ENCODE measurements at places on chromosomes 2 and 18.

DNA sequence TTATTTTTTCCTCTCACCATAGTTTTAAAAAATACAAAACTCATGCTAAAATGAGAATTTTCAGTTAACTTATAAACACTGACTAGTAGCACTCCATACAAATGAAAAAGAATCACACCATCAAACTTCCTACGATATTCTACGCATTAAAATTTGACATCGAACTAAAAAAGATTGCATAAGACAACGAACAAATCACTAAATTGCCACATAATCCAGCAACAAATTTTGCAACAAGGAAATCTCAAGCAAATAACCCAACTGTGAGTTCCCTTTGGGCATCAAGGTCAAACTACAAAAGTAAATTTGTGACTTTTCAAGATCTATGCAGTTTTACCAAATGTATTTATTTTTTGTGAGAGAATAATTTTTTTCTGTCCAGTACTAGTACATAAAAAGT is 1.5 kb downstream of the MAP3K2 start:
- DNase-seq = no peak

GRCh38 chr2:26043862-26044696 is 10.2 kb downstream of the RAB10 start:
- no peak for DNase-seq

- no peak for DNase-seq
These were observed 225.0 kb upstream of the DOK6 start for GRCh38 chr18:69175681-69176080.

GRCh38 chr2:9230881-9231280 is 24.3 kb downstream of the ASAP2 start:
- DNase-seq = no peak

DNA sequence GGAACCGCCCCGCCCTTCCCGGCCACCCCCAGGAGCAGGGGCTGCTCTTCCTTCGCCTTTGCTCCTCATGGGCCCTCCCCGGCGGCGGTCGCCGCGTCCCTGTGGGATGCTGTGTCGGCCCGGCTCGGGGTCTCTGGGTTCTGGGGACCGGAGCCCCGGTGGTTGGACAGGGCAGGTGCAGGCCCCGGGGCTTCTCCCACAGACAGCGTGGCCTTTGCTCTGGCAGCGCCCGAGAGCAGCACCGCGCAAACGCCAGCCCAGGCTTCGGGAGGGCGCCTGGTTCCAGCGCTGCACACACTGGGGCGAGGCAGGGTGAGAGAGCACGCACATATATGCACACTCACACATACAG is 9.0 kb upstream of the KCNG2 start:
- DNase-seq = no peak

- no peak for DNase-seq
These were observed 73.0 kb upstream of the NOSTRIN start for GRCh38 chr2:168729455-168729854.

- no peak for DNase-seq
These were observed 165.9 kb upstream of the CREB1 start for GRCh38 chr2:207363761-207364290.

- DNase-seq = no peak
These were observed 934 bp downstream of the ZNF804A start for GRCh38 chr2:184599054-184599871.

GRCh38 chr2:31322371-31322770 is 88.4 kb downstream of the EHD3 start:
- no peak for DNase-seq

DNA sequence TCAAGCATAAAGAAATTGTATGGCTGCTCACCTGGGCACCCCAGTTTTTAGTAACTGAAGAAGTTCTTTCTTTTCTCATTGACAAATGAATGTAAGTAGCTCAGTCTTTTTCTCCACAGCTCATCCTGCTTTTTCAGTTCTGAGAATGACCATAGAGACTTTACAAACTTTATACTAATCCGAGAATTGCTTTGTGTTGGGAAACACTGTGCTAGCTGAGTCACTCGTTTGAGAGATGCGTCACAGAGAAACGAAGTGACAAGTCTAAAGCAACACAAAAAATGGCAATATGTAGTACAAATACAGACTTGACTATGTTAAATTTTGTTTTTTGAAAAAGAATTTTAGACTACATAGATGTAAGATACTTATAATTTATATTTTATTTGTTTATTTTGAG is 9.0 kb downstream of the LRRTM4 start:
- no peak for DNase-seq

GRCh38 chr2:209441541-209441940 is 17.7 kb downstream of the MAP2 start:
- DNase-seq = no peak

DNA sequence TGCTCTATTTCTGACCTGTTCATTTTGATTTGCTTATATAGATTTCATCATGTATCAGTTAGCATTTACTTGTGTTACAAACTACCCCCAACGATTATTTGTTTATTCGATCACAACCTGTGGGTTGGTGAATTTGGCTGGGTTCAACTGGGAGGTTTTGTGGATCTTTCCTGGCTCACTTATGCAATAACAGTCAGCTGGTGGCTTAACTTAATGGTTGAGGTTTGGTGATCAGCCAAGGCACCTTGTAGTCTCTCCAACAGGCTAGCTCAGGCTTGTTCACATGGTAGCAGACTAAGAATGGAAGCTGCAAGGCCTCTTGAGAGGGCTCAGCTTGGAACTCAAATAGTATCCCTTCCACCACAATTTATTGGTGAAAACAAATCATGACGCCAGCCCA is 5.4 kb upstream of the PUM2 start:
- no peak for DNase-seq

DNA sequence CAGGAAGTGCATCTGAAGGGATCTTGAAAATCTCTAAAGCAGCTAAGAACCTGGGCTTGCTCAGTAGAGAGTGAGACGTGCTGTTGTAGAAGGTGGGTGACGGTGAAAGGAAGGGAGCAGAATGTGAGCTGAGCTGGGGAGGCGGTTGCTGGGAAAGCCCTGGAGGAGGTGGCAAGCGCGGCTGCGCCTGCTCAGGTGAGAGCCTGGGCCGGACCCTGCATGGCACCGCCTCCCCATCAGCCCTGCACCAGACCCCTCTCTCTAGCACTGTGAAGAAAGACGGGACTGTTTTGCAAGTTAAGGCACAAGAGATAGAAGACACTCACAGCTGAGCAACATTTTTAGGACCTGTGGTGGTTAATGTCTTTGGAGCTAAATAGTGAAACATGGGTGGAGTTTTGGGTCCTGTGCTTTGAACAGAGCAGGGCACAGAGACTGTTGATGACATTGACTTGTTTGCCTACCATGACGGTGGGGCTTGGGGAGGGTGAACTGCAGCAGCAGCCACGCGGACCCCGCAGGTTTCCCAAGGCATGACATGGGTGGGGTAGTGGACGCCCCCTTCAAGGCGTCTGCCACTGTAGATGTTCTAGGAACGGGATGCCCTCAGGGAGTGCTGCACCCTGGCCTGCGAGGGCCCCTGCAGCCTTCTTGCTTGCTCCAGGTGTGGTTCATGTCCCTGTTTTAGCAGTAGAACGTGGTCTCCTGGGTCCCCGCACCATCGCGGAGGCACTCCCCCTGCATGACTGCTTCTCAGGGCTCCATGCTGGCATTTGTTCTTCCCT is 245.3 kb downstream of the TSN start:
- no peak for DNase-seq

DNA sequence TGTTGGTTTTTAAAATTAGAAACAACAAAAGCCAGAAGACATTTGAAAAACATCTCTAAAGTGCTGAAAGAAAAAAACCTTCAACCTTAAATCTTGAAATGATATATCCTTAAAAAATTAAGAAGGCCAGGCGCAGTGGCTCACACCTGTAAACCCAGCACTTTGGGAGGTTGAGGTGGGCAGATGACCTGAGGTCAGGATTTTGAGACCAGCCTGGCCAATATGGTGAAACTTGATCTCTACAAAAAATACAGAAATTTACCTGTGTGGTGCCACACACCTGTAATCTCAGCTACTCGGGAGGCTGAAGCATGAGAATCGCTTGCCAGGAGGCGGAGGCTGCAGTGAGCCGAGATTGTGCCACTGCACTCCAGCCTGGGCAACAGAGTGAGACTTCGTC is 87.7 kb upstream of the SIX2 start:
- DNase-seq = no peak

GRCh38 chr18:21444465-21445212 is 155.9 kb downstream of the ESCO1 start:
- no peak for DNase-seq

DNA sequence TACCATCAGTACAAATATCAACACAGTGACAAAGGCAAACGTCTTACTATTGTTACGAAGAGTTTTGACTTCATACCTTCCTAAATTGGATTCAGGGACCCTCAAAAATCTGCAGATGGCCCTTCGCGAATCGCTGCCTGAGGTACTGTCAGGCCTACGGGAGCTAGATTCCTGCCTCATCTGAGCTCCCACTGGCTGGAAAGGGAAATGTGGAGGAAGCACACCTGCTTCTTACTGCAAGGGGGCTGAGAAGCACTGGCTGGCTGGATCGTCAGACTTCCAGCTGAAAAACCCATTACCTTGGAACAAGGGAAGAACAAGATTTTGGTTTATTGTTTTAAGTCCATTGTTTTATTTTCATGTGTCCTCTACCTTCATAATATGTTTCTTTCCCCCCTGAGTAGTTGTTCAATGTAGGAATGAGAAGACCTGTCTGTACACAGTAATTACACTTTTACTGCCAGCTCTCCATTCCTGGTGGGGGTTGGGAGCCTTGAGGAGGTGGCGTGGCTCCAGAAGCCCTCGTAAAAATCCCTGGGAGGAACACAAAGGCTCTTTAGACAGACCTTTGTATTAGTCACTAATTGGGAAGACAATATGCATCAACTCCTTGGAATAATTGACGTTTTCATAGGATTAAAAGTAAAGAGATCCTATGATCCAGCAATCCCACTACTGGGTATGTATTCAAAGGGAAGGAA is 124.1 kb upstream of the NOSTRIN start:
- no peak for DNase-seq

GRCh38 chr2:128271911-128272600 is 46.6 kb downstream of the HS6ST1 start:
- no peak for DNase-seq

GRCh38 chr18:74587441-74587840 is 10.2 kb upstream of the ZNF407 start:
- no peak for DNase-seq

- peak; percentile 54 for DNase-seq
These were observed 22.2 kb downstream of the INPP5D start for GRCh38 chr2:233082222-233082930.

DNA sequence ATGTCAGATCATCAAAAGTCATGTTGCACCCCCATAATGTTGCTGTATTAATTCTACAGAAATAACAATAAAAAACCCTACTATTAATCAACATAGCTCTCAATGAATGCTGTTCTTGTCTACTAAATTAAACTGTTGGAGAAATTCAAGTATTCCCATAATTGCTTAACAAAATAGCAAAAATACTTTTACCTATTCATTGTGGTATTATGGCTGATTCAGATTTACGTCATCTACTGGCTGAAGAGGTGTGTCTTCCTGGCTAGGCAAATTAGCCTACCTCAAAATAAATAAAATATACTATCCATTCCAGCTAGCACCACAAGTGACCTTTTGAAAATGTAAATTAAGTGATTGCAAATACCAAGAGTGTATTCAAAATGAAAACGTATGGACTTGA is 249.4 kb downstream of the MEIS1 start:
- DNase-seq = no peak

GRCh38 chr2:96507957-96508520 is 2.9 kb upstream of the NEURL3 start:
- peak; percentile 100 for DNase-seq

DNA sequence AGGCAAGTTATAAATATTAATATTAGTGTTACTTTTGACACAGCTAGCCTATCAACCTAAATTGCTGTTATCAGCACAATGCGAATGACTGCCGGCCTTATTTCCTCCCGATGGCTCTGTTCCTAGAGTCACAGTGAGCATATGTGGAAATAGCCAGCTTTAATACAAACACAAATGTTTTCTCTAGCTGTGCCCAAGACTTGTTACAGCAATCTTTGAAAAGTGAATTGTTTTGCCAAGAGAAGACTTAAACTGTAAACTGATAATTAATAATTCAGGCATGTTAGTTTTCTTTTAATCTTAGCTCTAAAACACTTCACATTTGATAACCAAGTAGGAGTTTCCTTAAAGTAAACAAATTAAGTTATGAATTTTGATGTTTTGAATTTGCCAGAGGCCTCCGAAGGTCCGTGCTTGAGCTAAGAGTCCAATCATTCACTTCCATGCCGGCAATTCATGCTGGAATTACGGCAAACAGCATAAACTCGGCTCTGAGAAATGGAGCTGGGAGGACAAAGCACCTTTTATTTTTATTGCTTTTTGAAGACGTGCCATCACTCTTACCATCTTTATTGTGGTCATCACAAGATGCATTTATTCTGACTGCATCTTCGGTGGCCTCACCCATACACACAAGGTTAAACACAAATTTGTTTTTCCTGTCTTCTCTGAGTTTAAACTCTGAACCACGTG is 184.5 kb upstream of the CWC22 start:
- DNase-seq = no peak

GRCh38 chr2:100856732-100857131 is 36.8 kb downstream of the NPAS2 start:
- no peak for DNase-seq

DNA sequence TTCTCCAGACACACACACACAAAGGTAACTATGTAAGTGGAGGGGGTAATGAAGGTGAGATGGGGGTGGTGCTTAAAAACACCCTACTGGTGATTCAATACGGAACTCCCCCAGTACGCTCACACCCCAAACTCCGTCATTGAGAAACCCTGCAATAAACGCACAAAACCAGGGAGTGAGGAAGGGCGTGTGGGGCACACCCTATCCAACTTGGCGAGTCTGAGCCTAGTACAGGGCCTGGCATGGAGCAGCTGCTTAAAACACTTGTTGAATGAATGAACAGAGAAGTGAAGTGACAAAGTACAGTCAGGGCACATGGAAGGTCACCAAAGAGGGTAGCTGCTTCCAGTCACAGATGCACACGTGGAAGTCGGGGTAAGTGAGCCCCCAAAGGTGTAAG is 146.8 kb upstream of the SMAD2 start:
- DNase-seq = no peak

DNA sequence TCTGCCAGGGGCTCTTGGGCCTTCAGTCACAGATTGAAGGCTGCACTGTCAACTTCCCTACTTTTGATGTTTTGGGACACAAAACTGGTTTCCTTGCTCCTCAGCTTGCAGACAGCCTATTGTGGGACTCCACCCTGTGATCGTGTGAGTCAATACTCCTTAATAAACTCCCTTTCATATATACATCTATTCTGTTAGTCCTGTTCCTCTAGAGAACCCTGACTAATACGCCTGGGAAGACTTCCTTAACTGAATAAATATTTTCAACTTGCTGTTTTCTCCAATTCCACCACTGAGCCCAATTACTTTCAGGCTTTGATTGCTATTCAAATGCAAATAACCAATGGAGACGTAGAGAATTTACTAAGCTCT is 61.4 kb upstream of the CCDC195 start:
- no peak for DNase-seq

GRCh38 chr18:50819027-50819727 is 639 bp downstream of the MRO start:
- DNase-seq = no peak

DNA sequence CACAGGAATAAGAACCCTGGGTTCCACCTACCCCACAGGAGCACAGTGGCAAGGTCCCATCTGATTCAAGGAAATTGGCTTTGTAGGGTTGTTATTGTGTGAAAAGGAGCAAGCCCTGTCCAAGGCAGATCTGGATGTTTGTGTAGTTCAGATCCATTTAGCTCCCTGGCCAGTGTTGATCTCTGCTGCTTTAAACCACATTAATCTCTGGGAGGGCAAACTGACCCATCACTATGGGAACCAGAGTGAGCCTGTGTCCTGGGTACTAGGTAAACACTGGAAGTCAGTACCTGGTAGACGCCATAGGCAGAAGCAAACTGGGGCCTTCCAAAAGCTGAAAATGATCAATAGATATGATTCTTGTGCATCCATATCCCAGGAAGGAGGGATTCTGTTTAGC is 271.5 kb upstream of the EPAS1 start:
- no peak for DNase-seq

All from activated CD8-positive, alpha-beta memory T cell treated with anti-CD3 and anti-CD28 coated beads, Interleukin-2, amount 50 U/mL, for 48 hours (primary cell).